KBM-7 (cell line): ENCODE measurements at places on chromosomes 1 and 21.
A peak's percentile ranks its signal among the peaks of the same experiment; 100 is the strongest.

DNA sequence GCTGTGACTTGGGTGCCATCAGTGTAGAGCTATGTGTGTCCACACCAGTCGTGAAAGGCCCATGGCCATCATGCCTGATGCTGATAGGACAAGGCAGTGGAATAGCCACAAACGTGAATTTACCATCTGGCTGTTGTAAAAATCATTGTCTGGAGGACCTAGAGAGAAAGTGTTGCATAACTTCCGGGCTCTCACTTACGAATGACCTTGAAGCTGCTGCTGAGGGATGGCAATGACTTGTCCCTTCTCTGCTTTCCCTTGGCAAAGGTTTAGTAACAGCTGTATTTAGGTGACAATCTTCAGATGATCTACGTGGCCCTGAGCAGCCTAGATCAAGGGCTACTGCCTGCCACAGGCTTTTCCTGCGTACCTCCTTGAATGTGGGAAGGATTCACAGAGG lies 5.8 kb downstream of the ATP1B1 start:
- peak; percentile 63 for DNase-seq

DNA sequence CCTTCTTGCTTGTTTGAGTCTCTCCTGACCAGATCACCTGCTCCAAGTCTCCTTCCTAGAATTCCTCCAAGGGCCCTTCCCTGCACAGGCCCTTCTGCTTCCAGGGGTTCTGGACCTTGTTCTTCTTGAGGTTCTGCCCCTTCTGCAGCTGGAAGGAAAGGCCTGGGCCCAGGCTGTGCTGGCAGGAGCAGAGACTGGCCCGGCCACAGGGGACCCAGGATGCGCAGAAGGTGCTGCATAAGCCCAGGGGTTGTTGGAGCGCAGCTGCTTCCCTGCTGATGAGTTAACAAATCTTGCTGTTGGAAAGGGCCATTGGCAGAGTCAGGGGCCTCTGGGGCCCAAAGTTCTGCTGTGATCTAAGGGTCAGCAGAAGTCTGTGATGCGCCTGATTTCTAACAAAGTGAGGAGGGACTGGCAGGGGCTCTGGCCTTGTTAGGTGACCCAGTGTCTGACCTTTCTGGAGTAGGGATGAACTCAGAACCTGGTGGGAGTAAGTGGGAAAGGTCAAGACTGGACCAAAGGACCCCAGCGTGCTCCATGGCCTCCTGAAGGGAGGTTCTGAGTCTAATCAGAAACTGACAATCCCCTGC lies 509.8 kb downstream of the PTPRU start:
- DNase-seq = no peak

DNA sequence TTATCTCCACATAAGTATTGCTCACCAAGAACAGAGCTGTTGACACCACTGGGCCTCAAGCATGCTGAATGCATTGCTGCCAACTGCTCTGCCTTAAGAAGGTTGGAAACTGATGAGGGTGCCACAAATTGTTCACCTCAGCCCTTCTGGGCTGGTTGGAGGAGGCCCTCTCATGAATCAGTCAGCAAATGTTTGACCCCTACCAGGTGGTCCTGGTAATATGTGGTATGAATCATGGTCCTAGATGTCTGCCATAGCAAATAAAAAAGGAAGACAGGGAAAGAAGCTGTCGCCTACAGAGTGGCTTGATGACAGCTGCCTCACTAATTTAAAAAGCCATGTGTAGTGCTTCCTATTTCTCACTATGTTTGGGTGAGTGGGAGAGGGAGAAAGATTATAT lies 12.2 kb downstream of the SPATA46 start:
- no peak for DNase-seq

- DNase-seq = no peak
These were observed 136.4 kb upstream of the KCNE2 start for GRCh38 chr21:34227386-34227852.

GRCh38 chr1:10599194-10599861 lies 124.6 kb downstream of the PEX14 start:
- no peak for DNase-seq

DNA sequence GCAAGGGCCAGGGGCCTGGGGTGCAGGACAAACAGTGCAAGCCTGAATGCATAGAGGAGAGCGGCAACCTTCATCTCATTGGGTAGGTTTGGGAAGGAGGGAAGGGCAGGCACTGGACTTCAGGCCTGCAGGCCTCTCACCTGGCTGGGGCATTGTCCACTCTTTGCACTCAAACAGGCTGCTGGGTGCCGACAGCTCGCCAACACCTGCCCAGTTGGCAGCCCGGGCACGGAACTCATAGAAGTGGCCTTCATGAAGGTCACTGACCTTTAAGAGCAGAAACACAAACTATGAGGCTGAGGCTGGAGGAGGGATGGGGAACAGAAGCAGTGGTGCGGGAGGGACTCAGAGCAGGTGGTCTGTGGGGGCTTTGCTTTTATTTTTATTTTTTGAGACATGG lies 30.7 kb downstream of the MYOM3 start:
- DNase-seq = no peak

- DNase-seq = no peak
These were observed 6.8 kb downstream of the RNF187 start for GRCh38 chr1:228494044-228494353.

DNA sequence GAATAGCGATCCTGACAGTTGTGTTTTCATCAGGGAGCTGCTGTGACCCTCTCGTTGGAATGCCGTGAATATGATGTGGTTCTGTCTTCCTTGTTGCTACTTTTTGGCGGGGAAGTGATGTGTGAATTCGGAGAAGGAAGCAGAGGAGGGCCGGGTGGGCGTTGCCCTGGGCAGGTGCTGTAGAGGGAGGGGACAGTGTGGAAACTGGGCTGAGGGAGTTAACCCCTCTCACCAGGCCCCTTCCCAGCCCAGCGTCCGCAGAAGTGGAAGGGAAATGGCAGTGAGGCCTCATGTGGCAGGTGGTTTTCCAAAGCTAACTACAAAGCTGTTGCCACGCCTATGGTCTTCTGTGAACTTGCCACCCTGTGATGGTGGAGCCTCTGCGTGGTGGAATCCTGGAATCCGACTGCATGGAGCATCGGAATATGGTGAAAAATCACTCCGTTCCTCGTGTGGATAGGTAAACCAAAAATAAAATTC lies 227.9 kb downstream of the DYRK1A start:
- DNase-seq = no peak

GRCh38 chr1:230713915-230714764 lies at the start of gene AGT:
Gene AGT (minus strand): TSS chr1:230714122. CDS start chr1:230710823, 3,299 bp downstream.
- no peak for DNase-seq

DNA sequence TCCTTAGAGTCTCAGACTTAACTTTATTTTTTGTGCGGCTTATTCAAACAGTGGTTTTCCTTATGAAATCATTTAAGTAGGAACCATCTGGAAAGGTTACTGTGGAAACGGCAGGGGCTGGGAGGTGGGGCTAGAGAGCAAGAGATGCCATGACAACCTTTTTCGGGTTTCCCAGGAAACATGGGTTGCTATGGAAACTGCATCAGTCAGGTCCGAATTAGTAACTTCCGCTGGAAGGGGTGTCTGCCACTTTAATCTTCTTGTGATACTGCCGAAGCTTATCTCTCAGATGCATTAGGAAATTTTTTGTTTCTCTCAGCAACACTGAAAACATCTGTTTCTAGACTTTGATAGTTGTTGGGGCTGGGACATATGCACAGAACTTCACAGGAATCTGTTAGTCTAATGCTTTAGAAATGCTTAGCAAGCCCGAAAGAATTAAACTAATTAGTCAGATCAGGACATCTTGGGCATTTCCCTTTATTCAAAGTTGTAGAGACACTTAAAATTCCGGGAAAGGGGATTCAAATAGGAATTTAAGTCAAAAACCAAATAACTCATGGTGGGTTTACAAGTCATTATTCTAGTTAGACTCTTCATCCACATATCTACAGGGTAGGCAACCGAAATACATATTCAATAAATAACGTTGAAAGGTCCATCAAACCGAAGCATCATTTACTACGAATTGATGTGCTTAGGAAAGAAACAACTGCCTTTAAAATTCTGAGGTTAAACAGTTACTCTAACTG lies 2.6 kb downstream of the KCNA3 start:
- no peak for DNase-seq

- peak; percentile 59 for DNase-seq
These were observed 5.8 kb downstream of the CAPZB start for GRCh38 chr1:19479351-19480120.

DNA sequence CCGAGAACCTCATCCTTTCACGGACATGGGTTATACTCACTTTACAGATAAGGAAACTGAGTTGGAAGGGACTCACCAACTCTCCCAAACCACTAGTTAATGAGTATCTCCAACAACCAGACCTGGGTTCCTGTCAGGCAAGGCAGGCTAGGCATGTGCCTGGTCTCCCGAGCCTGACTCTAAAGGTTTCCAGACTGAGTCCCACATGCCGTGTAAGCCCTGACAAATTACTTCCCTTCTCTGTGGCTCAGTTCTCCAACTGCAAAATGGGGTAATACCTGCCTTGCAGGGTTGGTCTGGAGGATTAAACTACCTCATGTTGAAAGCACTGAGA lies 34.3 kb downstream of the SSBP3 start:
- no peak for DNase-seq

DNA sequence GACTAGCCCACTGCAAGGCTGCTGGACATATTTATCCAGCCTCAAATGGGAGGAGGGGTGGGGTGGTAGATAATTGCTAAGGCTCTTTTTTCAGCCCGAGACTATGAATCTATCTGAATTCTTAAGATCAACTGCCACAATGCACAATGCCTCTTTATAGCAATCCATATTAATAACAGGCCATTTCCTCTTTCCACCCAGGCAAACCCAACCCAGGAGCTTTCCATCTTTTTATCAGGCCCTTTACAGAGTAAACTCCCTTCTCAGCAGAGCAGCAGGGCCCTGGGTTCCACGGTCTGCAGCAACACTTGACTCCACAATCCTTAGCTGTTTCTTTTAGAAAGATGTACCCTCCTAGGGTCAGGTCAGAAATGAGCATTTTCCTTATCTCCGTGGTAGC lies 806 bp downstream of the DDOST start:
- DNase-seq = no peak

- DNase-seq = no peak
These were observed 238.4 kb downstream of the TNR start for GRCh38 chr1:175504875-175505555.

- no peak for DNase-seq
These were observed 226.6 kb downstream of the KCNH1 start for GRCh38 chr1:210907251-210907805.

GRCh38 chr1:39205102-39205780 lies 746 bp downstream of the MACF1 start:
- DNase-seq = peak; percentile 84

GRCh38 chr1:110019770-110020169 lies 14.7 kb upstream of the STRIP1 start:
- no peak for DNase-seq

DNA sequence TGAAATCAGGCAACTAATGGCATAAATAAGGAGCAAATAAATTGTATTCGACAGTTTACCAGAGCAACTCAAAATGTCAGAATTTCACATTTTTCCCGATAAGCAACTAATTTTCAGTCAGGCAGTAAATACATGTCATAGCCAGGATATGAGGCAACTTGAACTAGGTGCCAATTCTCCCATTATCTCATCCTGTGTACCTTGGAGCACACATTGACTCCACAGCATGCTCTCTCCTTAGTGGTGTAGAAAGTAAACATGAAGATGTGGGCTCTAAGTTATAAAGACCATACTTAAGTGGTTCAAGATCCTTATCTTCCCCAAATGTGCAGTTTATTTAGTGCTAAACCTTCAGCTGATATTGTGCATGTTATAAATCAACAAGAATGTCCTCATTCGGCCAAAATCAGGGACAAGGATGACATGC lies 197.8 kb downstream of the VAV3 start:
- no peak for DNase-seq

DNA sequence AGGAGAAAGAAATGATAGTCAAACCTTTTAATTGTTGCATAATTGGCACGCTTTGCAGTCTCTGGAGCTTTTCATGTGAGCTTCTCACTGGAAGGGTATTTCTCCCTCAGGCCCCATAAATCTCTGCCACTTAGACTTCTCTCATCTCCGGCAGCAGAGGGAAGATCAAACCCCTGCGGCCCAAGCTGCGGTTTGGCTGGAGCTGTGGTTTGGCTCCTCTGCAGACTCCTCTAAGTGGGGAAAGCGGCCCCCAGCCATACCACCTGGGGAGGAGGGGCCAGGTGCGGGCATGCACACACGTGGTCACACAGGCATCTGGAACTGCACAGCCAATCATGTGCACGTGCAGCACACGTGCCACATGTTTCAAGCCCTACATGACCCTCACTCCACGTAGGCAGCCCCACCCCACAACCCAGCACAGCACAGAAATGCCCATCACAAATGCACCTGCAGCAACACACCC lies 58.3 kb downstream of the UBE2T start:
- DNase-seq = peak; percentile 64

- DNase-seq = no peak
These were observed 32.1 kb upstream of the RWDD3 start for GRCh38 chr1:95201905-95202304.

DNA sequence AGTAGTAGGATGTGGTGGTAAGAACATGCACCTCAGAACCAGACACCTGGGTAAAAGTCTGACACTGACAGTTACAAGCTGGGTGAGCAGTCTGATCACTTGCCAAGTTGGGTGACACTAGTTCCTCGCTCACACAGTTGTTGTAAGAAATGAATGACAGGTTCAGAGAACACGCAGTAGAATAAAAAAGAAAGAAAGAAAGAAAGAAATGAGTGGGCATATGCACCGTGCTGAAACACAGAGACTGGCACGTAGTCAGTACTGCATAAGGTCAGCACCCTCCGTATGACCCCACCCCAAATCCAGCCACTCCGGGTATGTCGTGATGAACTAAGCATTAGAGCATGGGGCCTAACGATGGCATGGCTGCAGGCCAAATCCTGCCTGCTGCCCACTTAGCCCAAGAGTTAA lies 90.6 kb downstream of the GLUL start:
- no peak for DNase-seq

DNA sequence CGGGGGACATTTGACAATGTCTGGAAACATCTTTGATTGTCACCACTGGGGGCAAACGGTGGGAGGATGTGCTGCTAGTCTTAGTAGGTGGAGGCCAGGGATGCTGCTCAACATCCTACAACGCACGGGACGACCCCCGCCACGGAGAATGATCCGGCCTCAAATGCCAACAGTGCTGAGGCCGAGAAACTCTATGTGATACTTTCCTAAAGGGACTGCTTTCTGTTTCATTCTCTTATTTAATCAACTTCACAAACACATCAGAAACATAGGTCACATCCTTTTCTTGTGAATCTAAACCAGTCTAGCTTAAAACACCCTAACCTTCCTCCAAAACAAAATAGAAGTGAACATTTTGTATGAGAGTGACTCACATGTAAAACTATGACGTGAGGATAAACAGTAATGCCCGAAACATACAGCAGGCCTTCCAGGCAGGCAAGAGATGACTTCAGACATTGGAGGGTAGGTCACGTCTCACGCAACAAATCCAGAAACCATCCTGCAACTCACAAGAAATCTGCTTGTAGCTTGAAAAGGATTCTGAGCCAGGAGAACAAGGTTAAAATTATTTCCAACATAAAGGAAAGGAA lies 37.2 kb upstream of the ETS2 start:
- no peak for DNase-seq

DNA sequence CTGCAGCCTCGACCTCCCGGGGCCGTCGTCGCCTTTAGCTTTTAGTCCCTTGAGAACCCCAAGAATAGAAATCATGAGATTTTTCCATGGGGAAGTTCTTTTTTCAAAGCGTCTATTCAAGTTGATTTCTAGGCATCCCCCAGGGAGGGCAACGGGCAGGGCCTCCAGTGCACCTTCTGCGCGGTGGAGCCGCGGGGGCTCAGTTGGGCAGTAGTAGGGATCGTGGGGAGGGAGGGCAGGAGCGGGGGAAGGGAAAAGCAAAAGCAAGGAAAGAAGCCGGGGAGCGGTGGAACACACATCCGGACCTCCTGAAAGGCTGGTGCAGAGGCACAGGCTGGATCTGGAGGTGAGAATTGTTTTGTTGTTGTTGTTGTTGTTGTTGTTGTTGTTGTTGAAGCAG lies 103.4 kb downstream of the PPIAL4G start:
- no peak for DNase-seq
